ENCODE measurements at places on chromosomes 6 and 20. TPM values are rescaled to one million over a fixed set of nuclear protein-coding genes. Genes with fewer than 3 reads are reported as not detected.

- H3K36me3 ChIP-seq, result no peaks in the 10 kb centered on the region
- H3K27ac ChIP-seq, result no peak overlapping the region
- H3K27me3 ChIP-seq, result no peaks in the 10 kb centered on the region
- no peak overlapping the region for H3K4me3 ChIP-seq
Measured at GRCh38 chr20:24752612-24753011, 196.5 kb upstream of the CST7 start.

Gene RIPPLY2
- not detected for total RNA-seq

DNA sequence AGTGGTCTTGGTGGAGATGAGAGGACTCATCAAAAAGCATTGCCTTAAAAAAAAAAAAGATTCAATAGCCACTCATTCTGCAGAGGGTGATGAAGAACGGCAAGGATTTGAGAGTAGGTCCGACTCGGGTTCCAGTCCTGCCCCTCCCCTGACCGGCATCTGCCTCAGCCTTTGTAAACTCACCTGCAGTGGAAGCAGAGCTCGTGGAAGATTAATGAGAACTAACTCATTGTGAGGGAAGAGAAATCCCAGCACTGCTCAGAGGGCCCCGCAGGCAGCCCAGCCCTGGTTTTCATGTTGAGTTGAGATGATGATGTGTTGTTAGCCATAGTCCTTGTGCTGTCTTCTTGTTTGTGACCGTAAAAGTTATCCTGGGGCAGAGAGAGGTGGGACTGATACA lies 59.4 kb downstream of the GCNT2 start:
- no peaks in the 10 kb centered on the region for H3K36me3 ChIP-seq
- no peaks in the 10 kb centered on the region for H3K4me1 ChIP-seq
- no peak for DNase-seq

Gene SMLR1
- not detected for total RNA-seq

DNA sequence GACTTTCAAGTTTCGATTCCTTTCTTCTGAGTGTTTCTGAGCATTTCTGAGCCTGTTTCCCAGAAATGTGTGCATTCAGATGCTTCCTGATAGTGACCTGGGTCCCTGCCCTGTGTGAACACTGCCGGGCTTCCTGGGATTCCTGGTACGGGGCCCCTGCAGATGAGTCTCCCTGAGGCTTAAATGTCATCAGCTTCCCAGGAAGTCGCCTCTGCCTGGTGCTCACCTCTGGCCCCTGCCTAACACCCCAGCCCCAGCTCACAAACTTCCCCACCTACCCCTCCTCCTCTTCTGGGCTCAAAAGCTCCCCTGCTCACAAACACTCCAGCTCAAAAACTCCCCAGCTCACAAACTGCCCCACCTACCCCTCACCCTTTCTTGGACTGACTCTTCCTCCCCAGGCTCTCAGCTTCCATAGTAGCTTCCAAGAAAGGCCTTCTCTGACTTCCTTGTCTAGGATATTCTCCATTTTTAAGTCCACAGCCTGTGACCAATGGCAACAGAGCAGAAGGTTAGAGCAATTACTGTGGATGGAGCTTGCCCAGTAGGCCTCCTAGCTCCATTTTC lies 42.0 kb downstream of the TGM2 start:
- no peak overlapping the region for H3K4me3 ChIP-seq
- no peaks in the 10 kb centered on the region for H3K36me3 ChIP-seq
- peak overlapping the region; percentile 54 for H3K27ac ChIP-seq
- no peaks in the 10 kb centered on the region for H3K27me3 ChIP-seq

DNA sequence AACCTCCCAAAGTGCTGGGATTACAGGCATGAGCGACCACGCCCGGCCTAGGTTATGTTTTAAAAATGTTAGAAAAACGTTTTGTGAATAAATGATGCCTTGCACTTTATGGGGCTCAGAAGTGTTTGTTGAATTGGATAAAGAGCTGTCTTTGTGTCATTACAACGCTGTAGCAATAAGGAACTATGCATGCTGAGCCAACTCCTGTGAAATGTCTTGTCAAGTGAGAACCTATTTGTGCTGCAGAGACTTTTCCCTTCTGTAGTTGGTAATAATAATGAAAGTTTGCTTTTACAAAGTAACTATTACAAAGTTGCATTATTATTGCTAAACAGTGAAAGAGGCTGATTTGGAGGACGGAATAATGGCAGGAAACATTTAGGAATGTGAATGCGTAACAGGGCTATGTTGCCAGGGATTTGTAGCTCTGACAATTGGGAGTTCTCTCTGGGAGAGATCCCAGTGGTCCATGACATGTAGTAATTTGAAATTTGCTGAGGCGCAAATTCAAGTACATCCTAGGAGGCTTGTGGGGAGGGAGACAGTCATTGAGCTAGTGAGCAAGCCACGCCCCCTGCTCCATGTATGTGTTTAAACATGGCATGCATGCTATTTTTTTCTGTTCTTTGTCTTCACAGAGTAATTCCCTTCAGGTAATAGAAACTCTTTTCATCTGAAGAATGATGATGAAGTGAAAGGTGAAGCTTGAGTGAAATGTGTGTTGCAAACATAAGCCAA lies 16.8 kb upstream of the BICRAL start:
- no peaks in the 10 kb centered on the region for H3K4me1 ChIP-seq
- no peak overlapping the region for H3K4me3 ChIP-seq
- no peaks in the 10 kb centered on the region for H3K27me3 ChIP-seq

DNA sequence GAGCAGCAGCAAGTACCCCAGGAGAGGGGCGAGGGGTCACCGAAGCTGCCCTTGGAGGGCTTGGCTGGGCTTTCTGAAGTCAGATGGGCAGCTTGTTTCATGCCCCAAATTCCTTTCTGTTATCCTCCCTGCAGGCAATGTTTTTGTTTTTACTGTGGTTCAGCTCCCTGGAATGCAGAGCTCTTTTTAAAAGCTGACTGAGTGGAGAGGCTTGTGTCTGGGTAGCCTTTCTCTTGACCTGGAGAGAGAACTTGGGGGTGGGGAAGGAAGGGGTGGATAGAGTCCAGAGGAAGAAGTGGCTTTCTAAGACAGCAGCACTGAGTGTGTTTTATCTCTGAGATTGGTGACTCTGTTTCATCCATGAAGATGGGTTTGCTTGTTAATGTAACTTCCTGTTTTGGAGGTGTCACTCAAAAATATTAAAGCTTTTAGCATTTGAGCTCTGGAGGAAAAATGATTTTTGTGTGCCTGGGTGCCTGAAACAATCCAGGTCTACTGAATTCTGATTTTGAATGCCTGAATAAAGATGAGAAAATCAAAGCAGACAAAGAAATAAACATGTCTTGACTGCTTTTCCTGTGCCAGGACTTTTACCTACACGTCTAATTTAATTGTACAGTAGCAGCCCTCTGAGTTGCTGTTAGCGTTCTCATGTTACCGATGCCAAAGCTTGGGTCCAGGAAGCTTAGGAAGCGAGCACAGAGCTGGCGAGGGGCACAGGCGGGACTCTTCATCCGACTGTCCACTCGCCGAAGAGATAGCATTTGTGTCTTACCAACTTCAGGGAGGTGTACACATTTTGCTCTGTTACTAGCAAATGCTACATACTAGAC lies 78.2 kb upstream of the EEF1E1 start:
- no peaks in the 10 kb centered on the region for H3K36me3 ChIP-seq
- no peak overlapping the region for H3K27ac ChIP-seq
- H3K27me3 ChIP-seq, result no peaks in the 10 kb centered on the region
- no peak for DNase-seq
- H3K4me1 ChIP-seq, result no peaks in the 10 kb centered on the region

DNA sequence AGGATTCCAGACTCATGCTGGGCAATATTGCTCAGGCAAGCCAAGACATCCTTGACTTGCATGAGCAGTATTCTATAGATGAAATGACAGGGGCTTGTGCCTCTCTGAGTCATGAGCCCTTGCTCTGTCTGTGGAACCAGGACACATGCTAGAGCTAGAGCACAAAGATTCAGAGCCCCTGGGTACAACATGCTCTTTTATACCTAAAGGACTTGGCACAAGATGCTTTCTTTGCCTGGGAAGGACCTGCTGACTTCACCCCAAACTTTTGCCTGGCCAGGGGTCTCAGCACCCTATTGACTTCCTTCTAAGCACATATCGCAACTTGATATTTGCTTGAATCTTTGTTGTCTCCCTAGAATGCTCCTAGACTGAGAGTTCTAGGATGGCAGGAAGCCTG lies 27.4 kb downstream of the TGM6 start:
- no peak overlapping the region for H3K4me3 ChIP-seq
- H3K4me1 ChIP-seq, result no peaks in the 10 kb centered on the region
- no peak overlapping the region for H3K27ac ChIP-seq
- H3K27me3 ChIP-seq, result no peaks in the 10 kb centered on the region

DNA sequence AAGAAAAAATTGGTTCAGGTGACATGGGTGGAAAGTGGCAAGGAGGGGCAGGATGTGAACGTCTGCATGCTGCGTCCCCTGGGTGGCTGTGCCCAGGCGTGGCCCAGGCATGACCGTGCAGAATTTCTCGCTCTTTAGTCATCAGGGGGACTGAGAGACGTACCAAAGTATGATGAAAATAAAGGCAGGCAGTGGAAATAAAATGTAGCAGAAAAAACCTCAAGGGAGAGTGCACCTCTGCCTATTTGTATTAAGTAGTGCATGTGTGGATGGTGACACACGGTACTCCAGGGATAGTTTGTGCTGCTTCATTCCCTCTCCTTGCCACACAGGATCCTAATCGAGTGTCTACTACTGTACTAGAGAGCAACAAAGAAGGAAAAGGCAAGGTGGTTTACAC lies 81.1 kb downstream of the ATP9A start:
- no peak for DNase-seq
- H3K27me3 ChIP-seq, result no peaks in the 10 kb centered on the region
- H3K4me1 ChIP-seq, result no peaks in the 10 kb centered on the region
- H3K27ac ChIP-seq, result no peak overlapping the region
- H3K36me3 ChIP-seq, result no peaks in the 10 kb centered on the region

Gene TUBB2A
- total RNA-seq, result 33.8 TPM

Gene FAM83C
- not detected for total RNA-seq

Gene AVP
- not detected for total RNA-seq

- no peak for DNase-seq
- no peak overlapping the region for H3K4me3 ChIP-seq
- H3K27me3 ChIP-seq, result no peaks in the 10 kb centered on the region
- peaks cover under 1% of the 10 kb centered on the region for H3K36me3 ChIP-seq
Measured at GRCh38 chr6:356828-357251, 34.7 kb upstream of the IRF4 start.

DNA sequence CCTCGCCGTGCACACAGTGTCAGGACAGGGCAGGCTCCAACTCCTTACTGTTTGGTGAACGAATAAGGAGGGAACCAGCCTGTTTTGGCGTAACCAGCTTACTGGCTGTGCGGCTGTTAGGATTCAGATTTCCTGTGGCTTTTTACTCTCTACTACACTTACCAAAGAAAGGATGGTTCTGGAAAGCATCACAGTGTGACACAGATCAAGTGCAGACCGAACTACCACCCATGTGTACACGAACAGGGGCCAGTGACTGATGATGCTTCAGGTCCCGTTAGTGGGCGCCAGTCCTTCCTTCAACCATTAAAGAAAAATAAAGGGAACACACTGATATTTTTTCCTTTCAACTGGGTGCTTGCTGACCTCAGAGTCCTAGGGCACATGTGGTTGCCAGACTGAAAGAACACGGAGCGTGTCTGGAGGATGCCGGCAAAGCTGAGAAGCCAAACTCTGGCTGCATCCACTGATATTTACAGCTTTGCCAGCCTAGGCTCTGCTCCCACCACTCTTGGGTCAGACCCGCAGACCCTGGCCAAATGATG lies 352.3 kb upstream of the AGPAT4 start:
- peaks cover 15% of the 10 kb centered on the region for H3K4me1 ChIP-seq
- H3K4me3 ChIP-seq, result no peak overlapping the region
- H3K27me3 ChIP-seq, result no peaks in the 10 kb centered on the region
- no peak overlapping the region for H3K27ac ChIP-seq
- no peaks in the 10 kb centered on the region for H3K36me3 ChIP-seq

Gene PFDN4
- total RNA-seq, result 101 TPM
